ENCODE measurements at places on chromosomes 5 and 9.

- no peak for DNase-seq
Measured at GRCh38 chr5:171431251-171431777, 11.9 kb downstream of the FGF18 start.

DNA sequence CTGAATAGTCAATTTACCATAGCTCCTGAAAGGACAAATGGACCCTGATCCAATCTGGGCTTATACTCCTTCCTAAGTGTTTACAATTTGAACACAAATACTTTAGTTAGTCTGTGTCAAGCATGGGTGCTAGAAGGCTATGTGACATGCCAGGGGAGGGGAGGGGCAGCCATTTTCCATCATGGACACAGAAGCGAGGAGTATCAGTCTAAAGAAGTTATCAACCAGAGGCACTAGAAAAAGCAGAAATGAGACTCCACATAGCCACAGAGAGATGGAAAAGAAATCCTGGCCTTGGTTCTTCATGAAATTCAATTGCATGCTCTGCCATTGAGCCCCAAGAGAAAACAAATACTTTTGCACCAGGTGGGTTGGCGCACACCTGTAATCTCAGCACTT, 61.8 kb downstream of the NR6A1 start:
- no peak for DNase-seq

GRCh38 chr5:125974679-125975078, 448.5 kb upstream of the GRAMD2B start:
- no peak for DNase-seq

DNA sequence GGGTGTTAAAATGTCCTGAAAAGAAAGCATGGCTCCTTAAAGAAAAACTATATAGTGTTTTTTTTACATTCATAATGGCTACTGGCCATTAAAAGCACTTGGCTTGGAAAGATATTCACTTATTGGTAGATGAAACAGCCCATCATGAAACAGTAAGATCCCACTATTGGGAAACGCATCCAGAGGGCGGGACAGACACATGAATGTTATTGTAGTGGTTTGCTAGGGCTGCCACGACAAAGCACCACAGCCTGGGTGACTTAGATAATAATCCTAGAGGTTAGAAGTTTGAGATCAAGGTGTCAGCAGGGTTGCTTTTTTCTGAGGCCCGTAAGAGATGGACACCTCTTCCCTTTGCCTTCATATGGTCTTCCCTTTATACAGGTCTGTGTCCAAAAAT, 139.4 kb upstream of the ANKH start:
- no peak for DNase-seq

- no peak for DNase-seq
Measured at GRCh38 chr9:14750821-14751220, 28.3 kb upstream of the CER1 start.

DNA sequence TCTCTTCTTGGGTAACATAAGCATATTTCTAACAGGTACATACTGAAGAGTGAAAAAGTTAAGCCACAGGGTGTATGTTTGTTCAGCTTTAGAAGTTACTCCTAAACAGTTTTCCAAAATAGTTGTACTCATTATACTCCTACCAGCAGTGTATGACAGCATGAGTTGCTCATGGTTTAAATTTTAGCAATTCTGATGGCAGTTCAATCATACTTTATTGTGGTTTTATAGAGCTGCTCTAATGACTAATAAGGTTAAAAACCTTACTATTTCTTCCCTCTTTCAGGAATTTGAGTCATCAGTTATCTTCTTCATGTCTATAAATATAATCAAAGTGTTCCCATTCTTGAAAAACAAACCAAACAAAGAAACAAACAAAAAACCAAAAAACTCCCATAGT, 81.5 kb downstream of the CAAP1 start:
- no peak for DNase-seq

GRCh38 chr9:3873818-3874217, 348.0 kb upstream of the RFX3 start:
- DNase-seq = no peak

- no peak for DNase-seq
Measured at GRCh38 chr9:116096046-116096445, 57.5 kb upstream of the PAPPA start.

- no peak for DNase-seq
Measured at GRCh38 chr9:3397766-3398165, 128.0 kb downstream of the RFX3 start.

- no peak for DNase-seq
Measured at GRCh38 chr5:167785901-167786300, 505.5 kb upstream of the WWC1 start.

DNA sequence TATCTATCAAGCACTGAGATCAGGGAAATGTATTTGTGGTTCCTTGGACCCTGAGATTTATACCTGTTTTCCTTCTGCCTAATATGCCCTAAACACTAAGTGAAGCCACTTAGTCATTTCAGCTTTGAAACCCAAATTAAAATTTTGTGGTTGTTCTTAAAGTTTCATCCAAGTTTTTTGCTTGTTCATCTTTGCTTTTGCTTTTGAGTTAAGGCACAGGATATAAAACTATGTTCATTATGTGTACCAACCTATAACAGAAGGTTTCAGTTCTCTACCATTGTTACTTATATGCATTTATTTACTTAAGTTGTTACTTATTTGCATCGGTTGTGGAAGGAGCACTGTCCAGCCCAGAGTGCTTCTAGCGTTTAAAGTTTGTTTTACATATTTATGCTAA, 382.3 kb downstream of the PTPRD start:
- DNase-seq = no peak

DNA sequence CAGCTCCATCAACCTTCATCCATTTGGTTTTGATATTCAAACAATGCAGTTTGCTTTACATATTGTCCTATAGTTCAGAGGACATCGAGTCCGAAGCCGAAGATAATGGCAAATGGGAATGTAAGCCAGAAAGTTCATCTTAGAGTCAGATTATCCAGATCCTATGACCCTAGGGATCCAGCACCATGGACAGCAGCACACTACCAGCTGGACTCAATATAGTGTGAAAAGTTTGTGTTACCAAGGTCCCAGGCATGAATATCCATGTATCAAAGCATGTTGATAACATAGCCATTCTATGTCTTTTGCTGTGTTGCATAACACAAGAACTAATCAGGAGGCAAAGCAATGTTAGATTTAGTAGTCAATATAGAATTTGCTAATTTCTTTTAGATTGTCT, 46.3 kb downstream of the FSTL4 start:
- DNase-seq = no peak

- no peak for DNase-seq
Measured at GRCh38 chr5:54526604-54527288, 9.2 kb downstream of the SNX18 start.

GRCh38 chr5:144273232-144274027, 102.8 kb downstream of the KCTD16 start:
- DNase-seq = no peak

GRCh38 chr5:141508440-141508797, 19.5 kb downstream of the PCDHGC5 start:
- no peak for DNase-seq

GRCh38 chr9:96006296-96006879, 130.9 kb downstream of the ERCC6L2 start:
- no peak for DNase-seq

DNA sequence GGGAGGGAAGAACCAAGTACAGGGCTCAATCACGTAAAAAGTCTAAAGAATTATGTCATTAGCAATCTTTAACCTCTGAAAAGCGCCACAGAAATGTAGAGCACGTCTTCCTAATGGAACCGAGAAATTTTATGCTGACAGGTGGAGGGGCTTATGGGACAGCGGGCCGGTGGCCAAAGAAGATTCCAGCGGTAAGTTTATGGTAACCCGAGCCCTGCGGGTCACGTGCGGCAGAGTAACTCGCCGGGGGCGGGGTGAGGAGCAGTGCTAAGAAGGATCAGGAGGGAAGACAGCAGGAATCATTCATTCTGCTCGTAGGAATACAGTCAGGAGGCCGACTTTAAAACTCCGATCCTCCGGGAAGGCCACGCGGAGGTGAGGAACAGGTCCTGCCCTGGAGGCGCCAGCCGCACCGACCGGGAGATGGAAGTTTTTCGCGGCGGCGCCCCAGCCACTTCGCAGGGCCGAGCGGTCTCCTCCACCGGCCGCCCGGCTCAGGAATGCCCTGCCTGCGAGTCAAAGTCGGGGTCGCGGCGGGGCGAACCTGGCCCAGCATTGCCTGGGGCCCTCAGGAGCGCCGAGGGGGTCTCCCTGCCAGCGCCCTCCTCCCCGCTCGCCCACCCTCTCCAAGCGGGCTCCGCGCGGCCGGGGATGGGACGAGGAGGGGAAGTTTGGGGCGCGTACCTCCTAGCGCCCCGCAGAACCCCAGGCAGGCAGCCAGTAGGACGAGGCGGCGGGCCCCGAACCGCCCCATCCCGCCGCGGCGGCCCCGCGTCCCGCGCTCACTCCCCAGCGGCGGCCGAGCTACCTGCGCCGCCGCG, 101.8 kb downstream of the ESM1 start:
- no peak for DNase-seq

DNA sequence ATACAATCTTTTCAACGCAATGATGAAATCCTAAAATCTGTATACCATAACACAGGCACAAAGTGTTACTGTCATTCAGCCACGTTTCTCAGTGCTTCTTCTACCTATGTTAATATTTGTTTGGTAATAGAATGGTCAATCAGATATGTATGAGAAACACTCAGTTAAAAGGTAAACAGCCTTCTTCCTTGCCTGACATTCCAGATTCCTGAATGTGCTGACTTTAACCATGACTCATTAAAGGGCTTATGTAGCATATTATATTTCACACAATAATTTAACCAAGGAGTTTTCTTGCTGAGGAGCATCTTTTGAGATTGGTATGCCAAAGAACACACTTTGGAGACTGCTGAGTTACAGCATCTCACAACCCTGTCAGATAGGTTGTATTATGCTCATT, 187.6 kb downstream of the CETN3 start:
- peak; percentile 45 for DNase-seq

- no peak for DNase-seq
Measured at GRCh38 chr9:127869310-127870152, 7.9 kb downstream of the AK1 start.

GRCh38 chr9:88991066-88992034, at the start of gene S1PR3:
Gene S1PR3 (plus strand): TSS chr9:88991468. CDS start chr9:89001201, 9,733 bp downstream.
- DNase-seq = no peak

DNA sequence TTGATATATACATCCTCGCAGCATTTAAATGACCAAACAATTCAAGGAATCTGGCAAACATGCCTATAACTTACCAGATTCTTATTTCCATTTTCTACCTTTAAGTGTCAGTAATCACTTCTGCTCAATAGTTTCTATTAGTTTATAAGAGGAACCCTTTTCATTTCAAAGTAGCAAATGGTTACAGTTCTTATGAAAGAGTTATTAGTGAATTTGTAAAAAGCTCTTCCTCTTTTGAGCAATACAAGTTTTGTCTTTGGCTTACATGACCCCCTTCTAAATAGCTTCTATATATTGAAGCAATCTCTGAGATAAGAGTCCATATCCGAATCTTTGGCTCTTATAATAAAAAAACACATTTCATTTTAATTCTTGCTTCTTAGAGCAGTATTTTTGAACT, 42.0 kb downstream of the ELL2 start:
- no peak for DNase-seq

DNA sequence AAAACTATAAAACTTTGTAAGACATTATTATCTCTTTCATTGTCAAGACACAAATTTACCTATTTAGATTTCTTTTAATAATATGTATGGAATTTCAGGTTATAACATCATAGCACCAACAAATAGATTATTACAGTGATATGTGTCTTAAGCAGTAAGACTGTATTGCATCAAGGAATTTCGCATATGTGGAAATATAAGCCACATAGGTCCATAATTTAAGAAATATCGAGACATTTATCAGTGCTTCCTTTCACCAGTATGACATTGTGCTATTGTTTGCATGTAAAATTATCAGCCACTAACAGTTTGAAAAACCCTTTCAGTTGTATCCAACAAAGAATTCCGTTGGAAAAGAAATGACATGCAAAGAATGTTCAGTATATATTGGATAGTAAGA, 186.7 kb upstream of the RASA1 start:
- DNase-seq = no peak
